ENCODE measurements at places on chromosomes 3 and 15.

DNA sequence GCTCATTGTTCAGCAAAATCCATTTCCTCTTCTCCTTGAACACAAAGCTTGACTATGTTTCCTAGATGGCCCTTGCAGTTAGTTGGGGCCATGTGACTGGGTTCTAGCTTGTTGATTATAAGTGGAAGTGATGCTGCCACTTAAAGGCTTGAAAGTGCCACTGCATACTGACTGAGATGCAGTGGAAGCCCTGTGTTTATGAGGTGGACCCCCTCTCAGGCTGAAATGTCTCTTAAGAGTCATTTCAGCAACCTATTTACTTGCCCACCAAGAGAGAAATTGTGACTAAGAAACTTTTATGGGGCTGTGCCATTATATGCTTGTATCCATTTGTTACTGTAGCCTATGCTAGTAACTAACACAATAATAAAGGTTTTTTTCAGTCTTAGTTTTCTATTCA lies 8.4 kb upstream of the ANP32A start:
- DNase-seq: peak; percentile 27

DNA sequence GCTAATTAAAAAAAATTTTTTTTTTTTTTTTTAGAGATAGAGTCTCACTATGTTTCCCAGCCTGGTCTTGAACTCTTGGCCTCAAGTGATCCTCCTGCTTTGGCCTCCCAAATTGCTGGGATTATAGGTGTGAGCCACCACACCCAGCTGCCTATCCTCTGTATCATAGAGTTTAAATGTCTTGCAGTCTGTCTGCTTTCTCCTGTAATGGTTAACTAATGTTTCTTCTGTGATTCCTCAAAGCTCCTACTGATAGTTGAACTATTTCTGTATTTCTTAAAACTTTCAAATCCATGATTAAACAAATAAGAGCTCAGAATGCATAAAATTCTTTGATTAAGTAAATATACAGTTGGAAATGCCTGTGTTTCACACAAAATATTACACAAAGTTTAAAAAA lies 115.4 kb upstream of the TPM1 start:
- DNase-seq: no peak

GRCh38 chr3:113533534-113533892 lies 1.2 kb downstream of the SIDT1 start:
- DNase-seq: peak; percentile 61

DNA sequence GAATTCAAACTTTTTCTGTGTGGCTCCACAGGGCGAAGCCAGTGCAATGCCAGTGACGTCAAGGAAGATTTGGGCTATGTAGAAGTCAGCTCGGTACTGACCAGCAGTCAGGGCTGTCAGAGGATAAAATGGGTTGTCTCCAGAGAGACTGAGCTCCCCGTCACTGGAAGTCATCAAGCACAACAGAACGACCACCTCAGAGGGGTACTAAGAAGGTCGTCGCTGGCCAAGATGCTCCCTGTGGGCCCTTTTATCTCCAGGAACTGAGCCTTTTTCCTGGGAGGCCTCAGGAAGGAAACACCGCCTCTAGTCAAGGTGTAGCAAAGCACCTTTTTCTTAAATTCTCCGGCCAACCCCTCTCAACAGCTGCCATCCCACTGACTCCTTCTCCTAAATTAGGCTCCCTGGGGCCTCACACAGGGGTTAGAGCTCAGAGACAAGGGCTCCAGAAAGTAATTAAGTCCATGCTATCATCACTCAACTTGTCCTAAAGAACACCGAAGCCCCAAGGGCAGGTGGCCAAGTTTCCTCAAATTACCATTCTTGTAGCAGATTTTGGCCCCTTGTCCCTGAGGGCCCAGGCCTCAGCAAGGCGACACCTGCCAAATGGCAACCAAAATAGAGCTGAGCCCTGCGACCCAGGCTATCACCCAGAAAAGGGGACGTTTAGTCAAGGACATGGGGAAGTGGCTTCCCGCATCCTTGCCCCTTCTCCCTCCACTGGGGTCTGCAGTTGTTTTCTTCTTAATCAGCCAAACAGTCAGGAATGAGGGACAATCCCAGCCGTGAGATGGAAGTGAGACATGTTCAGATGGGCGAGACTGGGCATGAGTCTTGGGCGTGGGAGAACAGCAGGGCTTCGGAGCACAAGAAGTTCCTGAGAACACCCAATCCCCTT lies 48.0 kb downstream of the SSUH2 start:
- DNase-seq: no peak

- DNase-seq: no peak
These were observed 59.0 kb upstream of the SPTSSB start for GRCh38 chr3:161430307-161430706.

DNA sequence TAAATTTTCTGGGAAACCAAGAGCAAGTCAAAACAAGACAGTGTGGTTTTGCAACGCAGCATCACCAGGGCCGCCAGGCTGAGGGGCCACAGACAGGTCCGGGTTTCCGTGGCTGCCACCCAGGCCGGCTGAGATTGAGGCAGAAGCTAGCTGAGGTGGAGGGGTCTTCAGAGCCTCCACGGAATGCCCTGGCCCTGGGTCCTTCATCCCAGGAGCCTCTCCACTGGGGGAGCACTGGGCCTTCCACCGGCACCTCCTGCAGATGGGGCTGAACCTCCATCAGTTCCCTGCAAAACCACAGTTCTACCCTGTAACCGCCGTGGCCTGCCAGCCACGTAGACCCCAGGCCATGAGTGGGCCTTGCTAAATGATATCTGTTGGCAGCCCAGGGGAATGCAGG lies 152.7 kb downstream of the CHSY1 start:
- no peak for DNase-seq

- DNase-seq: no peak
These were observed 9.6 kb upstream of the SMAD6 start for GRCh38 chr15:66692391-66692790.

GRCh38 chr15:34332553-34333120 lies 4.9 kb downstream of the SLC12A6 start:
- no peak for DNase-seq

DNA sequence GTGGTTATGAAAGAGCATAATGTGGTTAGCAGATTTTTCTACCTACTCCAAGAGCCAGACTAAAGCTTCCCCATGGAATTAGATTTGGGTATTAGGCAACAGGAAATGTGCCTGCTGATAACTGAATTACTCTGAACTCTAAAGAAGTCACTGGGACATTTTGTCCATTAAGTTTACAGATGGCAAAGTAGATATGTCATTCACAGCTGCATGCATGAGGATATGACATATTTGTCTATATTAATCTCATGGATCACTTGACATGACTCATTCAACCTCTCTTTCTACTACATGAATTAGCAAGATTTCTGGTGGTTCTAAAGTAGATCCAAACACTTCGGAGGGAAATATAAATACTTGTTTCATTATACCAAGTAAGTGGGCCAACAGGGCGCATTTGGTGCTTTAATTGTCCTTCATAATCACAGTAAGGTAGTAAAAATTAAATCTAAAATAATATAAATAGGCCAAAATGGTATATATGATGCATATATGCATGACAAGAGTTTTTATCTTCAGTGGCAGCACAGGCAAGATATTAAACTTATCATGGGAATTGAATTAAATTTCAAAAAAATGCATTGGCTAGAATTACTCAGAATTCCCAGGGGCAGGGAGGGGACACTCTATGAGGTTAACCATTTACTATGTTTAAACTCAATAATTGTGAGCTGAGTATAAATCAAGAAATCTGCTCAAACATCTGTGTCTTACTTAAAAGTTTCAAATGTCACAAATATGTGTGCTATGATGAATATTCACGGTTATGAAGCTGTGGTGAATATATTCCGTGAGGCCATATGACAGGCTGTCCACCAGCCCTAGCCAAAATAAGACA lies 365.3 kb upstream of the KCNMB2 start:
- DNase-seq: no peak

DNA sequence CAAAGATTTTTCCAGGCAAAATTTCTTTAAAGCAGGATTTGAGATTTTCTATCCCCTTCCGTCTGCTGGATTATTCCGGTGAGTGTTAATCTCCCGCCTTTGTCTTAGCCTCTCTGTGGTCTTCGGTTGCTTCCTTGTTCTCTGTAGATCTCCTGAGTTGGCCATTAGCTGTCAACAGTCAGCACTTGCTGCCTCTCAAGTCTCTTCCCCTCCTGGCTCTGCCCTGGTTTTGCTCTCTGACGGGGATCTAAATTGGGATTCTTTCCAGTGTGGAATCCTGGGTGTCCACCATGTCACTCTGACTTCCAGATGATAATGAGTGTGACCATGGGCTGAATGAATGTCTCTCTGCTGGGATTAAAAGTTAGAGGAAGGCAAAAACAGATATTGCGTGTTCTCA lies 121.5 kb downstream of the IGF1R start:
- DNase-seq: no peak

DNA sequence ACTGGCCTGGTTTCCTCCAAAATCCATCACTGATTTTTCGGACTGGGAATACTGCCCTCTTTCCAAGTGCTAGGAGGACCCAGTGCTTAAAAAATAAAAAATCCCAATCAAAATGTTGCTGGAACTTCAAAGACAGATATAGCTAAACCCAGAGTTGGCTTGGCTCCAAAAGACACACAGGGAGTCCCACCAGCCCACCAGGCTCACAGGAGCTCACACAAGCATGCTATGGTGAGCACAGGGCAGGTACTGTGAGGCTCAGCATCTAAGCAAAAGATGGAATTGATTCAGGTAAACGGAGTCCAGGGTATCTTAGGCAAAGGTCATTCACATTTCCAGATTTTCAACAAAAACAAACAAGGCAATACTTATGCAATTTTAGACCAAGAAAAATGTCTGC lies 3.7 kb downstream of the TRANK1 start:
- DNase-seq: no peak

DNA sequence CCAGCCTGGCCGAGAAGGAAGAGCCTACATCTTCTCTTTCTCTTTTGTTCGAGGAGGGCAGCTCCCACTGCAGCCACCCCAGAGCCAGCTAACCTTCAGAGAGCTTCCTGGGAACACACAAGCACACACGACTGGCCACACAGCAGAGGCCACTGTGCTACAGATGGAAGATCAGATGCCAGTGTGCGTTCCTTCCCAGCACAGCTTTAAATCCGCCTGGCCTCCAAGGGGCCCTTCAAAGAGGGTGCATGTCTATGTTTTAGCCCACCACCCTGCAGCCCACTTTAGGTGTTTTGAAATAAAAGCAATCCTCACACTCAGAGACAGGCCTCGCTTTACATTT lies 12.4 kb downstream of the ALDH1A3 start:
- no peak for DNase-seq

- DNase-seq: peak; percentile 53
These were observed 4.6 kb downstream of the WDR53 start for GRCh38 chr3:196563721-196564225.

DNA sequence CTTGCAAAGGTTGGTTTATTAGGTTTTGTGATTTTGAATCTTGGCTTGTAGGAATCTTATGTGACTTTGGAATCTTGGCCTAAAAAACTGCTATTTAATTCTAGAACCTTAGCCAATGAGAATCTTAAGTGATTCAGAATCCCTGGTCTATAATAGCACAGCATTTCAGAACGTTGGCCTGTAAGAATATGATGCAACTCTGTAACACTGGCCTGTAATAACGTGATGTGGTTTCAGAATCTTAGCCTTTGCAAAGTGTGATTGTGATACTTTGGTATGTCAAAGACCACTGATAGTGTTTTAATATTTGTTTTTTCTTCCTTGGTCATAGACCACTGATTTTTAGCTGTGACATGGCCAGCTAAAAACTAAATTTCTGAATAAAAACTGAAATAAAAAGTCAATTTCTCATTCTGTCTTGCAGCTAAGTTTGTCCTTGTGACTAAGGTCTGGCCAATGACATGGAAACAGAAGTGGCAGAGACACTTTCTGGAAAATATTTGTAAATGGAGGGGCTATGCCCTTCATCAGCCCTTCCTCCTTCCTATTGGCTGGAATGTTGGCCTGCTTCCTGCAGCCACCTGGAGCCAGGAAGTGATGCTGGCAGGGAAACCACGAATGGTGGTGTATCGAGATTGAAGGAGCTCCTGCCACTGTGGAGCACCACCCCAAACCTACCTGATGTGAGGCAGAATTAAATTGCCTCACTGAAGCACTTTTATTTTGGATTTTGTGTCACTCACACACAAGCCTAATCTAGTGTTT lies 42.3 kb upstream of the CORO2B start:
- DNase-seq: no peak

DNA sequence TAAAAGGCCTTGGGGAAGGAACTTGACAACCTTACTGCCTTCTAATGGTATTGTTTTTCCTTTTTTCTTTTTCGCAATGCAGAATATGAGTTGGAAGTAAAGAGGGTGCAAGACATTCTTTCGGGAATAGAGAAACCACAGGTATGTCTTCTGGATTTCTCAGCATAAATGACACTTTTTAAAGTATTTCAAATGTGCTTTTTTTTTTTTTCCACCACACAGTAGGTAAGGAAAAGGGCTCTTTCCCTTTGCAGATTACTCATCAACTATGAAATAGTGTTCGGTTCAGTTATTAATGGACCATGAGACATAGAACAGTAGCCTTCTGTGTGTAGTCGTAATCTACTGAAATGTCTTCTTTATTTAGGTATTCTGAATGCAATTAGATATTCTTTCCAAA lies 162.4 kb downstream of the GHSR start:
- no peak for DNase-seq

GRCh38 chr3:139521144-139521543 lies 18.4 kb downstream of the RBP1 start:
- DNase-seq: no peak

- DNase-seq: no peak
These were observed 21.5 kb downstream of the TJP1 start for GRCh38 chr15:29800491-29801366.

GRCh38 chr15:81323944-81324881 lies at the start of gene STARD5:
TSS of gene STARD5 (minus strand) at chr15:81324141. CDS start at chr15:81324099, 42 bp downstream.
- peak; percentile 92 for DNase-seq

DNA sequence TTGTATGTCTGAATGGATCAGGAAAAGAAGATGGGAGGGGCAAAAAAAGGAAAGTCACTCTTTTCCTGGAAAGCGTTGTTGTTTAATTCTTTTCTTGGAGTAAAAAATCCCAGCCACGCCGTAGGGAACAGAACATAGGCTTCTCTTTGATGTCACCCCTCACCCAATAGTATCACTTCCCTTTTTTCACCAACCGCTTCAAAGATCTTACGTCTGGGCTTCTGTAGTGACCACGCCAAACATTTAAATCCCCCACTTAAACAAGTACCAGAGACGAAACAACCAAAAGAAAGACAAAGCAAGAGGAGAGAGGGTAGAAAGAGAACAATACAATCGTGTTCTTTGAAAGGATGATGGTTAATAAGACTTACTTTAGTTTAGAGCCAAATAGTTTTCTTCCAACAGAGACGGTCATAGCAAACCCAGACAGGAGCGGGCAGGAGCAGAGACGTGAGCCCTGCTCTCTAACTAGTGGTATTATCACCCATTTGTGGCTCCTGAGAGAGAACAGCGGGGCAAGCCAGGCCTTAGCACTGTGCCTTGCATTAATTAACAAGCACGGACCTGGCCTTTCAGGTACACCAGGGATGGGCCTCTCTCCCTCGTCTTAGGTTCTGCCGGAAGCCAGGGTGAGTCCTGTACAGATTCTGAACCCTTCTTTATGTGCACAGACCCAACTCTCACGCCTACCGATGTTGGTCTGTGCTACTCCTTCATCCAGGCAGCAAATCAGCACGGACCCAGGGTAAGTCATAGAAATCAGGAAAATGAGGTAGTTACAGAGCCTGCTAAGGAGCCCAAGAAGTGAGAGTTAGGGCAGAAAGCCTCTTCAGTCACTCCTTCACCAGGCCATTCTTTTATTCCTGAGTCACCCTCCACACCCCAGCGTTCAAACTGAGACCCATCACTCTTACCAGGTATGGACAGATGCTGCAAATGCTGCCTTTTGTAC lies 28.2 kb upstream of the BCL6 start:
- no peak for DNase-seq
